ENCODE measurements at places on chromosomes 11 and 22.

DNA sequence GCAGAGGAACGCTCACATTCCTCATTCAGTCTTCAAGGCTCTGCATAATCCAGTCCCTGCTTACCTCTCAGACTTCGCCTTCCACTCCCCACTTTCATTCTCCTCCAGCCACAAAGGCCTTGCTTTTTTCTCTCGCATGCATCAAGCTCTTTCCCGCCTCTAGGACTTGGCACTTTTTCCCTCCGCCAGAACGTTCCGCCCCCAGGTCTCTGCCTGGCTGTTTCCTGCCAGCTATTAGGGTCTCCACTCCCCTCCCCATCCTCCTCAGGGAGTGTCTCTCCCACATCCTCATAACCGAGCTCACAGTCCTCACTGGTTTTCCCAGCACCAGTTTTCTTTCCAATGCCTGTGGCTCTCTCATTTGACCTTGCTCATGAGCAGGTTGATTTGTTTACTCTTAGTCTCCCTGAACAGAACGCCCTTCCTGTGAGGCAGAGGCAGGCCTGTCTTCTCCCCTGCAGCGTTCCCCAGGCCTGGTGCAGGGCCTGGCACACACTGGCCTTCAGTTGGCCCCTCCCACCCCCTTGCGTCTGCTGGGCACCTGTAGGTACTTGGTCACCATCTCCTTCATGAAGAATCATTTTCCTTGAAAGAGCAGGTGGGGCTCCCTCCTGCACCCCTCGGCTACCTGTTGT, 75.2 kb downstream of the RTL6 start:
- no peak for DNase-seq

GRCh38 chr22:30611197-30611596, 4.2 kb downstream of the TCN2 start:
- DNase-seq = no peak

- peak; percentile 34 for DNase-seq
Measured at GRCh38 chr11:17388609-17389210, at the start of gene KCNJ11. TSS of gene KCNJ11 (minus strand) at chr11:17388659. CDS start at chr11:17388091, 568 bp downstream.

- no peak for DNase-seq
Measured at GRCh38 chr11:65439331-65440181, 17.0 kb downstream of the NEAT1 start.

DNA sequence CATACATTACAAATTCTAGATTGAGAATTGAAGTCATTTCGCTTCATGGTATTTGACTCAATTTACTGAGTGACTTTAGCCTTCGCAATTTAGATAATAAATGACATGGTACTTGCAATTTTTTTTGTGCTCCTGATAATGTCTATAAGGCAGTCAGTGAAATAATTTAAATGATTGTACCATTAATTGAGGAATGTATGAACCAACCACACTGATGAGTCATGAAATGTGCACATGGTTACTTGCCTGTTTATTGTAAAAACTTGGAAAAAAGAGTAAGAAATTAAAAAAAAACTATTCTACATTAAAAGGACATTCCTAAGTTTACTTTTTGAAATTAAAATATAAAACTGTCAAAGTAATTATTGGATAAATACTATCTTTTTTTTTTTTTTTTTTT, 43.3 kb downstream of the DNAJC24 start:
- no peak for DNase-seq

DNA sequence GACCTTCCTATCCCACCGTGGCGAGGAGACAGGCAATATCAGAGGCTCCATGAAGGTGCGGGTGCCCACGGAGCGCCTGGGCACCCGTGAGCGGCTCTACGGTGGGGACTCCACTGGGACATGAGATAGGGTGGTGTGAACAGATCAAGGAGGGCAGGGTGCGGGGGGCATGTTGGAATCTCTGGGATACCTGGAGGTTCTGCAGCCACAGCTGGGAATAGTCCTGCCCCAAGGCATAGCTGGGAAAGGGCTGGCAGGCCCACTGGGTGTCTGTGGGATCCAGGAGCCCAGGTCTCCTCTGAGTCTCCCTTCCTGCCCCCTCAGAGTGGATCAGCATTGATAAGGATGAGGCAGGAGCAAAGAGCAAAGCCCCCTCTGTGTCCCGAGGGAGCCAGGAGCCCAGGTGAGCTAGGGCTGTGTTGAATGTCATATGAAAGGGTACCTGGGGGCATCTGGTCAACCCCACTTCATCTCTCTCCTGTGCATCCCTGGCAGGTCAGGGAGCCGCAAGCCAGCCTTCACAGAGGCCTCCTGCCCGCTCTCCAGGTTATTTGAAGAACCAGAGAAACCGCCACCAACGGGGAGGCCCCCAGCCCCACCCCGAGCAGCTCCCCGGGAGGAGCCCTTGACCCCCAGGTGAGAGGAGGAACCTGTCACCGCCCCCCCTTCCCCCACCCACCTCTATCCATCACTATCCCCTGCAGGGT, 8.5 kb downstream of the PHOX2A start:
- no peak for DNase-seq

DNA sequence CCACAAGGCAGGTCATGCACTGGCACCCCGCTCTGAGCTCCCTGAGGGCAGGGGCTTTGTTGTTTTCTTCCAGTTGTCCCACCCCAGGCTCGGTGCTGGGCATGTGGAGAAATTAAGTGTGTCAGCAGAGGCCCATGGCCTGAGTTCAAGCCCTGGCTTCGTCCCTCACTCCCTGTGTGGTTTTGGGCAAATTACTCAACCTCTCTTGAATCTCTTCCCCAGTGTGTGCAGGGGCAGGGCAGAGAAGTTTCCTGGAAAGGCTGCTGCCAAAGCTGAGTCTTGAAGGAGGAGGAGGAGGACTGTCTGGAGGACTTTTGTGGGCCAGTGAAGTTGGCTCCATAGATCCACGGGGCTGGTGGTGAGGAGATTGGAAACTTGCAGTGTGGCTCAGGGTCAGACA, 138.1 kb upstream of the E2F8 start:
- no peak for DNase-seq

GRCh38 chr22:47012589-47013370, 250.3 kb downstream of the TBC1D22A start:
- no peak for DNase-seq

GRCh38 chr11:87417951-87418350, 380.2 kb downstream of the TMEM135 start:
- no peak for DNase-seq

GRCh38 chr22:19942157-19943081, 801 bp upstream of the TXNRD2 start:
- DNase-seq = no peak

DNA sequence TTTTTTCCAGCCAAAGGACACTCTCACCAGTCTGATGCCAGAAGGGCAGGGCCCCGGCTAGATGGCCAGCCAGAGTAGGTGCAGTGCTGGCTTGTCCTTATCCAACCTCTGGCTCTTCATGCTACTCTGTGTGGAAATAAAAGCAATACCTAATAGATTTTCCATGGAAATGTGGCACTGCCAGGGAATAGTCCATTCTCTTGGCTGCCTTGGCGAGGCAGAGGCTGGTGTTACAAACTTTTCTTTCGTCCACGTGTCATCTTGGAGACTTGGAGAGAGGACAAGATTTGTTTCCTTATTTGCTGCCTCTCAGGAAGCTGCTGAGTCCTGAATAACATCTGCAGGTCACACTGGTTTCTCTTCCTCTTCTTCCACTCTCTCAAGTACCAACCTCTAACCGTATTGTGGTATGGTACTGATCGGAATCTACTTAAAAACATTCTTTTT, 17.2 kb upstream of the C1QTNF4 start:
- no peak for DNase-seq

DNA sequence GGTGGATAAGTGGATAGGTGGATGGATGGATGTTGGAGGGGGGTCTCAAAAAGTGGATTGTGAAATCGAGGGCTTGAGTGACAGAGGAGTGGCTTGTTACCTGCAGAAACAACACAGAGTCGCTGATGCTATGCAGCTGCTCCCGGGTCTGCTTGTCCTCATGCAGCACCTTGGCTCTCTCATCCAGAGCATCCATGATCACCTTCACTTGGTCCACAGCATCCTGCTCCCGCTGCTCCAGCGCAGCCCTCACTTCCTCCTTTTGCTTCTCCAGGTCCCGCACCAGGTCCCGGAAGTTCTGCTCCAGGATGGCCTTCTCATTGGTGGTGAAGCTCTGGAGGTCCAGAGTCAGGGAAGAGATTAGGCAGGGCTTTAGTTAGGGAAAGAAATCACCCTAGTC, 10.7 kb downstream of the TRIM29 start:
- DNase-seq = no peak

DNA sequence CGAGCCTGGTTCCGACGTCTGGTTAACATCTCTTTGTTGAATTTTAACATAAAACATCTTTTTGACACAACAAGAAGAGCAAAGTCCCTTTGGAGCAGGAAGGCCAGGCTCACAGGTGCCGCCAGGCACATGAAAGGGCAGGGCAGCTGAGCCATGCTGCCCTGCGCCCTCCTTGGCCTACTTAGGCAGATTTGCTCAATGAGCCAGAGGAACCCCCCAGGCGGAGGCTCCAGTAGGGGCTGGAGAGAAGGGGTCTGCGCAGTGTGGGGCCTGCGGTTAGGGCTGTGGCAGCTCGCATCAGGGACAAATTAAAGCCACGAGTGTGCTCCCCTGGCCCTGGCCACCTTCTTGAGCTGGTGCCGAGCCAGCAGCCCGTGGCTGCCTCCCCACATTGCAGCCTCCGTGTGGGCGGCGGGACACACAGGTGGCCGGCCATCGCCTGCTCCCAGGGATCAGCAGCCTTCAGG, 9.9 kb upstream of the SLC22A12 start:
- DNase-seq = no peak

DNA sequence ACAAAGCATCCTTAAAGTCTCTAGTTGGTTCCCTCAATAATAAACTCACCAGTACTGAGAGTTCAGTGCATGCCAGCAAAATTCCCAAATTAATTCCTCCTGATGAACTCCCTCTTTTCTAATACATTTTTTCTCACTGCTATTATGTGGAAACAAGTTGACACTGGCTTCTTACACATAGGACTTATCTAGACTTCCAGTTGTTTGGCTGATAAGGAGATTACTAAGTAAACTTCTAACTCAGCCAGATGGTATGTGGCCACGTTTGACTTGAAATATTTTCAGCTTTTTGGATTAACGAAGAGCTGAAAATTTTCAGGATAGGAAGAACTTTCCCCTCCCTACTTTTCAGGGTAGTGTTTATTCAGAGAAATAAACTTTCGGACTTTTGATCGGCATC, 1154.2 kb upstream of the TENM4 start:
- DNase-seq = no peak

- DNase-seq = no peak
Measured at GRCh38 chr11:3837793-3838192, 3.0 kb downstream of the RHOG start.

DNA sequence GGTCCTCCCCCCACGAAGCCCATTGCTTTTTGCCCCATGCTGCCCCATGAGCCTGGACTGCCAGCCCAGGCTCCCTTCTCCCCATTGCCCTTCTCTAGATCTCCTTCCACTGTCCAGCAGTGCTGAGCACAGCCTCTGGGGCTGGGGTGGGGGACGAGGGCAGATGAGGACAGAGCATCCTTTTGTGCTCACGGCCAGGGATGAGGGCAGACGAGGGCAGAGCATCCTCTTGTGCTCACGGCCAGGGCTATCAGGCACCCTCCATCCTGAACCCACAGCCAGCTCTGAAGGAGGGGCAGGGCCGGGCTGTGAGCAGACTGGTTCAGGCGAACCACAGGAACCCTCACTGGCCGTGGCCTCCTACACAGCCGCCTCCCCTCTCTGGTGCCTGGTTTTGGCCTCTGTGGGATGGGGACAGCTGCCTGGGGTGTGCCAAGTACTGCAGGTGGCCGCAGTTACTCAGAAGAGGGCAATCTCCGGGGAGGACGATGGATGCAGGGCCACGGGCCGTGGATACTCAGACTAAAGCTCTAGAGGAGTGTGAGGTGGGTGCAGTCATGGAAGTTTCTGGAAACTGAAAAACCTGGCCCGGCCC, 1258.8 kb downstream of the BRD1 start:
- no peak for DNase-seq

- no peak for DNase-seq
Measured at GRCh38 chr22:43304831-43305590, 38.2 kb downstream of the SCUBE1 start.

DNA sequence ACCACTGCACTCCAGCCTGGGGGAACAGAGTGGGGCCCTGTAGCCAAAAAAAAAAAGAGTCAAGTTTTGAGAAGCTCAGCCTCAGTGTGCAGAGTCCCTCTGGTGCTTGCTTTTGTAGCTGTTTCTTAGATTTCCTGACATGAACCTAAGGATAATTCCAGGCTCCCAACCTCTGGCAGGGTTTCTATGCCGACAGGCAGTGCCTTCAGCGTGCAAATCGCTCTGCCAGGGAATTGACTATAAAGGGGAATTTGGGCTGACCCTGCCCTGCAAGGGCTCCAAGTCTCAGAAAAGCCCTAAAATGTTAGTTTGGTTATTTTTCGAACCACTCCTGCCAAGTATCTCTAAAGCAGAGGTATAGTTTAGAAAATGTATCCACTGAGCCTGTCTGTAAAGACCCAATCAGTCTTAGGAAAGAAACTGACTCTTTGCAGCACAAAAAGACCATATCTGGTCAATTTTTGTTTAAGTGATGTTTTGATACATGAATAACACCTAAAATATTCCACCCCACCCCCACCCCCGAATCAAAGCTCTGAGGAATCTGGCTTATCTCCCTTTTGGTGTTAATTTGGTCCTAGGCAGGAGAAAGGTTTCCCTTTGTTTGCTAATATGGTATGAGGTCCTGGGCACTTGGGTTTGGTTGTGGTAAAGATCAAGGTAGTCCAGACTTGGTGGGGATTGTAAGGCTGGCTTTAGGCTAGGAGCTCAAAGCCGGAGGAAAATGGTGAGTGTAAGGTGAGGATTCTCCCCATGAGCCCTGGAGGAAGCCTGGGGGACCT, 49.7 kb downstream of the ANO1 start:
- no peak for DNase-seq

DNA sequence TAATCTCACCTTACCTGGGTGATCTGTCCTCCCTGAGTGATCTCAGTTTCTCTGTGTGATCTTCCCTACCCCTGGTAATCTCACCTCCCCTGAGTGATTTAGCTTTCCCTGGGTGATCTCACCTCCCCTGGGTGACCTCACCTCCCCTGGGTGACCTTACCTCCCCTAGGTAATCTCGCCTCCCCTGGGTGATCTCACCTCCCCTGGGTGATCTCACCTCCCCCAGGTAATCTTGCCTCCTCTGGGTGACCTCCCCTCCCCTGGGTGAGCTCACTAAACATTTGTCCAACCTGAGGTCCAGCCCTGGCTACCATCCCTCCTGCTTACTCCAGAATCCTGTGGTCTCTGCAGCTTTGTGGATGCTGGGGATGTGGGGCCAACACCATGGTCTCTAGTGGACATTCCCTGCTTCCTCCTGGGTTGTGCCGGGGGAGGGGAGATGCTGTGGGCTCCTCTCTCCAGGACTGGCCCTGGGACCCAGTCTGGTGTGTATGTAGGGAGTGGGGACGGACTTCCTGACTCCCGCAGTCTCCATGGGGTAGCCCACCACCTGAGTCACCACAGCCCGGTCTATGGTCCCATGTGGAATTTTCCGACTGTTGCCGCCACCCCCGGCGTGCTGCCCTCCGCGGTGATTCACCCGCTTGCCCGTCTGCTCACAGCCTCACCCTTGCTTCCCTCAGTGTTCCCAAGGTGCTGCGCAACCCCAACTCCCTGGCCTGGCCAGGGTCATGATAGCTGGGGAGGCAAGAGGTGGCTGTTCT, 9.9 kb downstream of the LSP1 start:
- no peak for DNase-seq

- DNase-seq = no peak
Measured at GRCh38 chr11:70073871-70074371, 4.2 kb upstream of the ANO1 start.

- DNase-seq = no peak
Measured at GRCh38 chr11:61138935-61139334, 22.3 kb downstream of the VPS37C start.

All from HuH-7.5 (cell line).